ENCODE measurements at places on chromosomes 13 and 19. TPM values are rescaled to one million over a fixed set of nuclear protein-coding genes. Genes with fewer than 3 reads are reported as not detected.

The CPB2 gene
- total RNA-seq = not detected

DNA sequence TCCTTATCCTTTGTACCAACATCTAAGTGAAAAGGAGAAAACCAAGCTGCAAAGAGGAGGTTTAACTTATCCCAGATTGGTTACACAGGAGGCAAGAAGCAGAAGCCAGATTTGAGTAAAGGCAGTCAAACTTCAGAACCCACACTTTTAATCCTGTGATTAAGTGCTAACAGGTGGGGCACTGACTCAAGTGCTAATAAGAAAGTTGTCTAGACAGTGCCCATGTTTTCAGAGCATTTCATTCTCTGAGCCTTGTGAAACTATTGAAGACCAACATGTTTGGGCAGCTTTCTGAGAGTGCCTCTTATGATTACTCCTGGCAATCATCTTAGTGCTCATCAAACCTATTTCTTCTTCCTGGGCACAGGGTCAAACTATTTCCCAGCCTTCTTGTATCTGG, 380.8 kb downstream of the KCNRG start:
- H3K4me1 ChIP-seq = peaks cover 5% of the 10 kb centered on the region
- no peaks in the 10 kb centered on the region for H3K27me3 ChIP-seq
- DNase-seq = no peak
- no peak overlapping the region for H3K27ac ChIP-seq
- H3K4me3 ChIP-seq = no peak overlapping the region
- H3K36me3 ChIP-seq = no peaks in the 10 kb centered on the region

The BRME1 gene
- total RNA-seq = 0.11 TPM

GRCh38 chr13:103430368-103430767, 364.2 kb upstream of the SLC10A2 start:
- no peaks in the 10 kb centered on the region for H3K36me3 ChIP-seq
- no peak overlapping the region for H3K27ac ChIP-seq
- no peaks in the 10 kb centered on the region for H3K27me3 ChIP-seq
- no peaks in the 10 kb centered on the region for H3K4me1 ChIP-seq

DNA sequence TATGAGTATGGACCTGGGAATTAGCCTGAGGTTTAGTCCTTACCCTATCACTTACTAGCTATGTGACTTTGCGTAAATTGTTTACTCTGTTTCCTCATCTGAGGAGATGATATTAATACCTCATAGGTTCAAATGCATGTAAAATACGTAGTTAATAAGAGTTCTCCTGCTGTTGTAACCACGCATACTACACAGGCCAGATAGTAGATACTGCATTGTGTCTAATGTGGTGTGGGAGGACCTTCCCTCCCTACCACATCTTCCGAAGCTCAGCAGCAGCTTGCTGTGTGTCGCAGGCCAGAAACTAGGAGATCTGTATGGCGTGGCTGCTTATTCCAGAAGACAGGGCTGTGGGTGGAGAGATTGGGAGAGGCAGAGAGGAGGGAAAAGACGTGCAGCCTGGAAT, 23.0 kb downstream of the GTF2F2 start:
- H3K27ac ChIP-seq = no peak overlapping the region
- 0 out of 2 replicates have a peak, but pooled peaks cover 3% of the 10 kb centered on the region for H3K36me3 ChIP-seq
- no peak overlapping the region for H3K4me3 ChIP-seq
- DNase-seq = no peak
- no peaks in the 10 kb centered on the region for H3K27me3 ChIP-seq

The CALR3 gene
- not detected for total RNA-seq

- H3K4me1 ChIP-seq = no peaks in the 10 kb centered on the region
- no peak for DNase-seq
- H3K27ac ChIP-seq = no peak overlapping the region
- no peaks in the 10 kb centered on the region for H3K27me3 ChIP-seq
- no peak overlapping the region for H3K4me3 ChIP-seq
- no peaks in the 10 kb centered on the region for H3K36me3 ChIP-seq
Measured at GRCh38 chr13:62704875-62705274, 1289.2 kb upstream of the PCDH20 start.

GRCh38 chr19:53132141-53132991, at the start of gene ZNF415:
ZNF415 (minus strand) TSS chr19:53132910; CDS start chr19:53122676, 10,234 bp downstream.
- H3K4me1 ChIP-seq = 0 out of 2 replicates have a peak, but pooled peaks cover 13% of the 10 kb centered on the region
- no peaks in the 10 kb centered on the region for H3K27me3 ChIP-seq
- no peaks in the 10 kb centered on the region for H3K36me3 ChIP-seq
- peak within 1 kb of the TSS; percentile 82 for H3K4me3 ChIP-seq
- H3K27ac ChIP-seq = peak within 1 kb of the TSS; percentile 31

- H3K27ac ChIP-seq = no peak overlapping the region
- H3K4me1 ChIP-seq = no peaks in the 10 kb centered on the region
- H3K27me3 ChIP-seq = peaks cover 68% of the 10 kb centered on the region
- no peaks in the 10 kb centered on the region for H3K36me3 ChIP-seq
Measured at GRCh38 chr13:112968380-112968909, 569 bp upstream of the MCF2L start.

The WDR87 gene
- total RNA-seq = not detected

- no peaks in the 10 kb centered on the region for H3K36me3 ChIP-seq
- DNase-seq = peak; percentile 55
- H3K27ac ChIP-seq = peak overlapping the region; percentile 95
- H3K27me3 ChIP-seq = no peaks in the 10 kb centered on the region
- peaks cover 50% of the 10 kb centered on the region for H3K4me1 ChIP-seq
- H3K4me3 ChIP-seq = peak overlapping the region; percentile 98
Measured at GRCh38 chr13:33284031-33284430, 1.5 kb downstream of the STARD13 start.

- H3K4me3 ChIP-seq = no peak overlapping the region
- H3K27me3 ChIP-seq = peaks cover 4% of the 10 kb centered on the region
- H3K4me1 ChIP-seq = peaks cover 10% of the 10 kb centered on the region
- DNase-seq = no peak
Measured at GRCh38 chr19:4149518-4150288, 3.7 kb upstream of the CREB3L3 start.

- no peaks in the 10 kb centered on the region for H3K36me3 ChIP-seq
- peaks cover 27% of the 10 kb centered on the region for H3K4me1 ChIP-seq
- no peak overlapping the region for H3K27ac ChIP-seq
- no peak overlapping the region for H3K4me3 ChIP-seq
Measured at GRCh38 chr13:24670174-24670573, 10.0 kb upstream of the ATP12A start.

GRCh38 chr19:3465552-3465951, 14.8 kb downstream of the SMIM24 start:
- H3K27ac ChIP-seq = no peak overlapping the region
- peaks cover 9% of the 10 kb centered on the region for H3K36me3 ChIP-seq
- H3K4me1 ChIP-seq = no peaks in the 10 kb centered on the region
- no peak for DNase-seq

GRCh38 chr13:27953676-27954405, 15.3 kb downstream of the CDX2 start:
- peak; percentile 87 for DNase-seq
- peak overlapping the region; percentile 70 for H3K4me3 ChIP-seq
- no peaks in the 10 kb centered on the region for H3K4me1 ChIP-seq
- H3K36me3 ChIP-seq = no peaks in the 10 kb centered on the region
- H3K27ac ChIP-seq = no peak overlapping the region

DNA sequence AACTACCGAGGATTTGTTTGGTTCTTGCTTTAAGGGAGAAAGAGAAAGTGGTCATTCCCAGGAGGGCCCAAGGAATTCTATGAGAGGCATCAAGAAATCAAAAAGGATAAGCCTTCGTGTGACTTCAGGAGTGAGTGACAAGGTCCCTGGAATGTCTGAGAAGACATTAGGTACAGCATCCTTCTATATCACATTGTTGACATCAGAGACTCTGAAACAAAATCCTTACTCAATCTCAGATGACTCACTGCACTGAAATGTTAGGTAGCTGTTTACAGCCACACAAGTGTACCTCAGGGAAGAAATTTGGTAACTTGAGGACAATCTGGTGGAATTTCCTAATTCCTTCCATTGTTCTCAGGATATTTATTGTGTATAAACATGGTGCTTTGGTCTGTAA, 7.9 kb upstream of the LGALS14 start:
- H3K27ac ChIP-seq = no peak overlapping the region
- H3K27me3 ChIP-seq = peaks cover 4% of the 10 kb centered on the region
- H3K4me3 ChIP-seq = no peak overlapping the region
- H3K4me1 ChIP-seq = no peaks in the 10 kb centered on the region
- no peaks in the 10 kb centered on the region for H3K36me3 ChIP-seq
- DNase-seq = no peak

- no peak overlapping the region for H3K27ac ChIP-seq
- no peaks in the 10 kb centered on the region for H3K4me1 ChIP-seq
- H3K27me3 ChIP-seq = no peaks in the 10 kb centered on the region
- peaks cover 31% of the 10 kb centered on the region for H3K36me3 ChIP-seq
Measured at GRCh38 chr19:10780368-10780767, 55.6 kb downstream of the TMED1 start.

GRCh38 chr19:32875428-32875827, 5.9 kb upstream of the SLC7A9 start:
- DNase-seq = no peak
- H3K36me3 ChIP-seq = no peaks in the 10 kb centered on the region
- H3K4me3 ChIP-seq = no peak overlapping the region
- H3K27me3 ChIP-seq = no peaks in the 10 kb centered on the region

The MIR17HG gene
- 2.5 TPM for total RNA-seq

- H3K27ac ChIP-seq = no peak overlapping the region
- H3K36me3 ChIP-seq = no peaks in the 10 kb centered on the region
- DNase-seq = no peak
- H3K4me3 ChIP-seq = no peak overlapping the region
- H3K27me3 ChIP-seq = no peaks in the 10 kb centered on the region
Measured at GRCh38 chr13:75869981-75870380, 233.9 kb downstream of the LMO7 start.

DNA sequence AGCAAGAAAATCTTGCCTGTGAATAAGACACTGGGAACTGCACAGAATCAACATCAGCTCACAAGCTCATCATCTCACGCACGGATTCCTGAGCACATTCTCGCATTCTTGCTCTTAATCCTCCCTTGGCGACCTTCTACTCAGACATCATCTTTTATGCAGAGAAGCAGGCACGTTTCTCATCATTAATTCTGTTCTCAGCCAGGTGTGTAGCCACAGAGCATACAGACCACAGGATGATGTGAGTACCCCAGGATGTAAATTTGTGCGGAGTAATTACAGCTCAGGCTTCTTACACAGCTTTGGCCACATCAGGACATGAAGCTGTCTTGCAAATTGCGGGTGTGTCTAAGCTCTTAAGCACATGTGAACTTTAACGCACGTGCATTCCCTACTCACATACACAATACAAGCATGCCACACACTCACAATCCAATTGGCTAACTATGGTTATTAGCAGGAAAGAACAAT, 36.5 kb upstream of the SACS start:
- no peaks in the 10 kb centered on the region for H3K27me3 ChIP-seq
- peak overlapping the region; percentile 64 for H3K27ac ChIP-seq
- DNase-seq = peak; percentile 91
- H3K4me3 ChIP-seq = peak overlapping the region; percentile 61

DNA sequence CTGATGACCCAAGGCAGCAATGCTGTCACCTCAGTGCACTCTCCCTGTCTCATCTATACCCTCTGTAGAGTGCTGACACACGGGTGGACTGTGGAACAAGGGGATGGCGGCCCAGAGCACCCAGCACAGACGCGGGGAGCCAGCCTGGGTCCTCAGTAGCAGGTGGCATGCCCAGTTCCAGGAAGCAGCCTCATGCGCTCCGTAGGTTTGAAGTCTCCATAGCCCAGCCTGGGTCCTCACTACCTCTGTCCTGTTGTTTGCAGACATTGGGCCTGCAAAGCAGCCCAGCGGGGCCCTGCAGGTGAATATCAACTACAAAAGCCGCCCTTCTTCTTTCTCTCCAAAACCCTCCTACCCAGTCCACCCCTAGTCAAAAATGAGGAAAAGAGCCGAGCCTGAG, 5.0 kb upstream of the SLC7A9 start:
- no peaks in the 10 kb centered on the region for H3K27me3 ChIP-seq
- no peaks in the 10 kb centered on the region for H3K4me1 ChIP-seq
- no peak overlapping the region for H3K4me3 ChIP-seq
- H3K36me3 ChIP-seq = no peaks in the 10 kb centered on the region
- no peak for DNase-seq

GRCh38 chr19:15297416-15298224, 34.7 kb downstream of the BRD4 start:
- H3K27me3 ChIP-seq = no peaks in the 10 kb centered on the region
- peaks cover 87% of the 10 kb centered on the region for H3K4me1 ChIP-seq
- peak; percentile 66 for DNase-seq
- H3K36me3 ChIP-seq = no peaks in the 10 kb centered on the region
- no peak overlapping the region for H3K4me3 ChIP-seq
